ENCODE measurements at places on chromosomes 3 and 15.

DNA sequence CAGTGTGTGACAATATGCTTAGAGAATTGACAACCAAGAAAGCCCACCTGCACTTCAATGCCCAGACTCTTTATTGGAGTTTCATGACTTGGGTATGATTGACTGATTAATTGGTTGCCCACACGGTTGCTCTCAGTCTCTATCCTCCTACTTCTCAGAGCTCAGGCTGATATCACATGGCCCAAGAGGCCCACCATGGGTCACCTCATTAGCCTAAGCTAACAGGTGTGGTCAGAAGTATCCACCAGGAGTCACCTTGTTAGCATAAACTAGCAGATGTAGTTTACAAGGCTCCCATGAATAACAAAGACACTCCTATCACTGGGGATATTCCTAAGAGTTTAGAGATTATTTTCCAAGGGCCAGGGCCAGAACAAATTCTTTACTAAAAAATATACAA is 120.2 kb upstream of the MBNL1 start:
- DNase-seq = no peak

DNA sequence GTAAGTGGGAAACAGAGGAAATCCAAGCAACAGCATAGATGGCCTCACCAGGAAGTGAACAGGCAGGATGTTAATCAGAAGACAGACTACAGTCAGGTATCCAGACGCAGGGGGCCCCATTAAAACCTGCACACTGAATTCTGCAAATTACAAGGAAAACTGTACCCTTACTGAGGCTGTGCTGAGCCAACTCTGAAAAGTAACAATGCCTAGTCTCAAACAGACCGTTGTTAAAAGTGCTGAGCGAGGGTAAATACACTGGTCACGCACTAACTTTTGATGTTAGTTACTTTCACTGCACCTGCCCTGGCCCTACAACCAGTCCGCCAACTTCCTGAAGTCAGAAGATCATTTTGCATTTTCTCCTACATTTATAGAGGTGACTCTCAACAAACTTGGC is 1.0 kb downstream of the TAMM41 start:
- peak; percentile 11 for DNase-seq

DNA sequence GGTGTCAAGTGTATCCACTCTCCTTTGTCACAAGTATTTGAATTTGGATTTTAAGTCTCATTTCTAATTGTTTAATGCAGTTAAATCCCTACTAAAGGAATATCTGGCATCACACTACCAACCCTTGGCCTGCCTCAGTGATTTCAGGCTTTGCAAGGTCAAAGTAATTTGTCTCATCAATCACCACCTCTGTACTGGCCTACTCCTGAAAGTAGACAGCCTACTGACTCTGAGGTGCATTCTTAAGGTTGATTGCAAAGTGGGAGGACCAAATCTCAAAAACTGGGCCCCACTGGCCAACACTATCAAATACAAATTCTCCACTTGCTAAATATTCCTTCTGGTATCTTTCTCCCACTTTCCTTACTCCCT is 851 bp upstream of the TEX55 start:
- DNase-seq = no peak

- DNase-seq = peak; percentile 91
These were observed 57.5 kb downstream of the FLNB start for GRCh38 chr3:58065700-58066167.

- no peak for DNase-seq
These were observed 115.1 kb upstream of the PROK2 start for GRCh38 chr3:71900057-71900456.

DNA sequence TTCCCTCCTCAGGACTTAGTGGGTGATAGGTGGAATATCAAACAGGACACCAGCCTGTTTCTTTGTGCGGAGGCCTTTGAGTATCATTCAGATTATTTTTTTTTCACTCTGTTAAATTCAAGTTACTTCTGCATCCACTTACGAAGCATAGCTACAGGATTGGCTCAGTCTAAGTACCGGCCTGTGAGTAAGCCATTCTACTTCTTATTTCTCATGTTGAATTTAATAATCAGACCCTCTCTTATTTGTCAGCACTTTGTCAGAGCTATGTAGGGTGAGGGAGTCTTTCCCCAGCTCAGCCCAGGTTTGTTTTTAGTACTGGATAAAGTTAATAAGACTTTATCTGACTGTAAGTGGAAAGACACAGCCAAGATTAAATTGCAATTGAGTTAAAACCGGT is 54.7 kb downstream of the ITPR1 start:
- no peak for DNase-seq

GRCh38 chr3:8538913-8539312 is 37.3 kb downstream of the LMCD1 start:
- no peak for DNase-seq

DNA sequence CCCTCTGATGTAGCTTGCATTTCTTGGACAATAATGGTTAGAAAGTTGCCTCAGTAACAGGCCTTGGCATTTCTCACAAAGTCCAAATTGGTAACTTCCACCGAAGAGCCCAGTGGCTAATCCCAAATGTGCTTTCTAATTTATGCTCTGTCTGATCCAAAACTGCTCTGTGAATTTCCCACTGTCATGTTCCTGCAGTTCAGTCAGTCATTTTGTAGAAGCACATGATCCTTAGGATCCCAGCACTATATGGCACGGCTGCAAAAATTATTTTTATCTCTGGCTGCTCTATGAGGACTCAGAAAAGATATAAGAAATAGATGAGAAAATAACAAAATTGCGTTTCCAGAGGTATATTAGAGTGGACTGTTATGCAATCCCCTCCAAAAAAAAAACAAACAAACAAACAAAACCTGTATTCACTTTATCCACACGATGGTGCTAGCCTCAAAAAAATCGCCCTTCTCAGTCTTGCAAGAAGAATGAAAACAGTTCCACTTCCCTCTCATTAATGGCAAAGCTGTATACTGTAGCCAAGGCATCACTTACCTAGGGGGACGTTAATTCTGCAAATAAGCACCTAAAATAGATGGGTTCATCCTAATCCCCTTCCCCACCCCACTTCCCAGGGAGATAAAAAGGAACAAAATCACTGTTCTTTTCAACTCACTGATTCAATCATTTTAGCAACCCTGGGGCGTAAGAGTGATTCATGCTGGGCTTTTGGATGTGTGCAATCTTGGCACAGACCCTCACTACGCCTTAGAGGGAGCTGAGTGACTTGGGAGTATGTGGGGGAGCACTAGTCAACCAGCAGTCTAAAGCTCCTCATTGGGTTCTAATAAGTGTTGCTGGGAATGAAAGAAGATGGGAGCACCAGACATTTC is 61.3 kb downstream of the TMCO5A start:
- peak; percentile 59 for DNase-seq

DNA sequence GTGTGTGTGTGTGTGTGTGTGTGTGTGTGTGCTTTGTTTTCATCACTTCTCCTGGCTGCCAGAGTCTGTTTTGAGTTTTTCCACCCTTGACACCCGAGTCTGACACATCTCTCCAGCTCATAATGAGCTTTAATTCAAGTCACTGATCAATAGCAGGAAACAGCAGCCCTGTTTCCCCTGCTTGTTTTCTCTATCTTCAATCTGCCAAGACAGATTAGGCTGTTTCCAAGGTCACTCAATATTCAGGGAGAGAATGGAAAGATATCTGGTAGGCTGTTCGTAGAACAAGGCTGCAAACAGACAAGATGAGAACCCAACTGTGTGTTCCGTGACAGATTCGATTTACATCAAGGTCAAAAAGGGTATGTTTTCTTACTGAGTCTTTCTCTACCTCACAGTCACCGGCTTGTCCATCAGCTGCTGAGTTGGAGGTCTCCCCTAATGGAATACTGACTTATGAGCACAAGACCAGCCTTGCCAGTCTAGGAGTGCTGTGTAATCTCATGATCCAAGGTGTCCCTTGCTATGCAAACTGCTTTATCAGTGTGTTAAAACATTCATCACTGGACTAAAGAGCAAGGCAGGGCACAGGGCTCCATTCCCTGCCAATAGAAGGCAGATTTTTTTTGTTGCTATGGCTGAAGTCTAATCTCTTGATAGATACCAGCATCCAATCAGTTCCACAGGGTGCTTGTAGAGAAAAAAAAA is 187.9 kb upstream of the LMCD1 start:
- DNase-seq = no peak

DNA sequence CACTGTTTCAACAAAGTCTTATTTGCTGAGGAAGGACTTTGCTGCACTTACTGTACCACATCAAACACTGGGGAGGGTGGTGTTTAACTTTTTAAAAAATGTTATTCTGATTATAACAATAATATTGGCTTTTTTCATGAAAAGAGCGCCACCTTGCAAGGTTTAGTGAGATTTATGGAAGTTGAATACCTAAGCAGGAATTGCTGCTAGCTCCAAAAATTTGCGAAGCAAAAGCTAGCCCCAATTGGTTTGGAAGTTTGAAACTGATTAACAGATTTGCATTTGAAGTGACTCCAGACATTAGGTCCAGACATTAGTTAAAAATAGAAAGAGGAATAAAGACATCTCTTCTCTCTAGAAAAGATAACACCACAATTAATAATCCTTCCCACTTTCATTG is 6.7 kb downstream of the ZIC1 start:
- DNase-seq = no peak

GRCh38 chr3:101888653-101889052 is 39.3 kb downstream of the NFKBIZ start:
- no peak for DNase-seq

GRCh38 chr15:27595211-27595610 is 503.9 kb downstream of the OCA2 start:
- DNase-seq = no peak

- DNase-seq = no peak
These were observed 294.8 kb downstream of the NR2F2 start for GRCh38 chr15:96625256-96625655.

GRCh38 chr3:22292681-22293080 is 541.7 kb upstream of the ZNF385D start:
- DNase-seq = no peak

GRCh38 chr15:96142498-96142897 is 188.0 kb upstream of the NR2F2 start:
- no peak for DNase-seq

DNA sequence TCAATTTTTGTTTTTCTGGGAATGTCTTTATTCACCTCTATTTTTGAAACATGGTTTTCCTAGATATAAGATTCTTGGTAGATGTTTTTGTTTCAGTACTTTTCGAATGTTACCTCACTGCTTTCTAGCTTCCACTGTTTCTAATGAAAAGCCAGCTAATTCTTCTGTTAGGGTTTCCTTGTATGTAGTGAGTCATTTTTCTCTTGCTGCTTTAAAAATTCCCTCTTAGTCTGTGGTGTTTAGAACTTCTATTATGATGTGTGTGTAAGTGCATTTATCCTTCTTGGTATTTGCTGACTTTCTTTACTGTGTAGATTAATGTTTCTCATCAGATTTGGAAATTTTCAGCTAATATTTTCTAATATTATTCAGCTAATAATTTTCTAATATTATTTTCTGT is 151.1 kb upstream of the OSTN start:
- DNase-seq = no peak

DNA sequence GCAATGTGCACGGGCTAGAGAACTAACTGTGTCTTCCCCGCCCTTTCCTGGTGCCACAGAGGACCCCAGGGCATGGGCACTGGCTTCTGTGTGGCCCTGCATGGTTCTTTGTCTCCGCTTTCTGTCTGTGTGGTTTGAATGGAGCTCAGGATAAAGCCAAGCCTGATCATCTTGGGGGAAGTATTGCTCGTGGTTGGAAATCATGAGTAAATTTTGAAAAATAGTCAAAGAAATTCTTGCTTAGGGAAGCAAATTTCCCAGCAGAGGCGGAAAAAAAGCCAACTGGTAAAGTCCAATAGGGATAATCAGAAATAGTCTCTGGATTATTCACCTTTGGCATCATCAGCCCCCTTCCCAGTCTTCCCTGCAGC is 55.4 kb downstream of the MAGEF1 start:
- no peak for DNase-seq

DNA sequence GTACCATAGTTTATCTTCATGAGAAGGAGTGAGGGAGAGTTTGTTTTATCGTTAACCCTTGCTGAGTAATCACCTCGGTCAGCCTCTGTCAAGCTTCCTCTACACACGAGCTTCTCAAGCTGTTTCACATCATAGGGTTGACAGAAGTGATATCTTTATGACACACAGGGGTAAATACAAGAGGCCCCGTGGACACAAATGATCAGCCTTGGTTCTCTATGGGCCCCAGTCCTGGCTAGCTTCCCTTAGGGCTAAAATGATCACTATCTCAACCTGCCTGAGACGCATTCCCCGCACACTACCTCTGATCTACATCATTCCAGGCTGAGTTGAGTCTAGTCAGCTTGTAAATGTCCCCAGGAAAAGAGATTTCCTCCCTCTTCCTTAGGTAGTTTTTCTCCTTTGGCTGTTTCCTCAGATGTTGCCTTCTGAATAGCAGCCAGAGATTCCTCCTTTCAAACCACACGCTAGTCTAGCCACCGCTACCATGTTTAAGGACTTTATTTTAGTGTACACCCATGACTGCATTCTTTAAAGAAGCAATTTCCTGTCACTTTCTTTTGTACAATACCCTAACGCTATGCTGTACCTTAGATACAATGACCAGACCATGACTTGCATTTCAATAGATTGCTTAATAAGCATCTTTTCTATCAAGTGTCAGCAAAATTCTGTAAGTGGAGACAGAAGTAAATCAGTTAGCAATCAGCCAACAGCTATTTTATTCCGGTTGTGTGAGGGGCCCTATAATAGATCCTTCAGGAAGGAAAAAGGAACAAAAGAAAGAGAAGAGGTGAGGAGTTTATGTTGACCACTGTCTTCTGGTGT is 35.1 kb upstream of the PPARG start:
- DNase-seq = no peak

- DNase-seq = no peak
These were observed 25.5 kb upstream of the CYP11A1 start for GRCh38 chr15:74392902-74393301.

DNA sequence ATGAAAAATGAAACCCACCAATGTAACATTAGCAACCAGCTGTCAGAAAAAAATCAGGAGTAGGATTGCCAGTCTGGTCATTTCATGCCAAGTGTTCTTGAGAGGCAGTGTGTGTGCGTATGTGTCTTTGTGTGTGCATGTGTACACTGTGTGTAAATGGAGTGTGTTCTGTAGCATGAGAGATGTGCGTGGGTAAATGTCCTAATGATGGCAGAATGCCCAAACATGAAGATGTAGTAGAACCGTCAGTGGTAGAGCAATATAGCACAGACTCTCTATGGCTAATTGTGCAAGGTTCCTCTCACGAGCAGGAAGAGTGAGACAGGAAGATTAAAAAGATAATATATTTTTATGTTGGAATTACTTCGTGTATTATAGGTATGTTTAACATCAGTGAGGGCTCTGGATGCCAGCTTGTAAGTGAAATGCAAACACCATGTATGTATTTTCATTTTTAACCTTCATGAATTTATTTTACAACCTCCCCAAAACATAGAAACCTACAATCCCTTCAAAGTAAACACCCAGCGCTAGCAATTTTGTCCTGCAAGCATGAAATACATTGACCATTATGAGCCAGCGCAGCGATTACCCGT is 1038.7 kb downstream of the IGSF11 start:
- no peak for DNase-seq

DNA sequence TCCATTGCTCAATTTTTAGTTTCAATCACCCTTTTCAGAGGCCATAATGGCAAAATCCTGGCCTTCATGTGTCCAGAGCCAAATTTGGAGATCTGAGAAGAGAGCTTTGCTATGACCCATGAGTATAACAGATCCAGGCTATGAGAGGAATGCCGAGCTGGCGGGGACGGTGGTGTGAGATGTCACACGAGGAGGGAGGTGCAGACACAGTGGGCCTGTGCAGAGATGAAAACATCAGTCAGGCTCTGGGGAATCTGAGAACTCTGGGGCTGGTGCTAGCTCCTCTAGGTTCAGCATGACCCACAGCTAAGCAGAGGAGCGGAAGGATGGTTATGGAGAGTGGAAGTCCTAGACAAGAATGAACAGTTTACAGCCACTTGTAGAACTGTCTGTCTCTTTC is 398.3 kb upstream of the ATP10A start:
- DNase-seq = no peak

GRCh38 chr3:59456852-59457485 is 407.1 kb upstream of the CFAP20DC start:
- DNase-seq = no peak

Measured in NCI-H69 (cell line).